ENCODE measurements at places on chromosomes 6 and 20. TPM values are rescaled to one million over a fixed set of nuclear protein-coding genes. Genes with fewer than 3 reads are reported as not detected.

CYP39A1 gene
- total RNA-seq: 2.9 TPM

KCNK15 gene
- 0.25 TPM for total RNA-seq

BTN1A1 gene
- total RNA-seq: not detected

HLA-DQB2 gene
- 0.95 TPM for total RNA-seq

LST1 gene
- 2.4 TPM for total RNA-seq

ZNF512B gene
- total RNA-seq: 1.3 TPM

CFAP61 gene
- total RNA-seq: 0.67 TPM

FAM83C gene
- total RNA-seq: not detected

SCUBE3 gene
- total RNA-seq: 0.67 TPM

RAET1L gene
- total RNA-seq: not detected

GSTA3 gene
- not detected for total RNA-seq

PRDM1 gene
- 16.6 TPM for total RNA-seq

FRMD1 gene
- total RNA-seq: 35.5 TPM

MUC21 gene
- total RNA-seq: not detected

All from left colon (tissue), 2 donors.